ENCODE measurements at places on chromosomes 13 and 19.

DNA sequence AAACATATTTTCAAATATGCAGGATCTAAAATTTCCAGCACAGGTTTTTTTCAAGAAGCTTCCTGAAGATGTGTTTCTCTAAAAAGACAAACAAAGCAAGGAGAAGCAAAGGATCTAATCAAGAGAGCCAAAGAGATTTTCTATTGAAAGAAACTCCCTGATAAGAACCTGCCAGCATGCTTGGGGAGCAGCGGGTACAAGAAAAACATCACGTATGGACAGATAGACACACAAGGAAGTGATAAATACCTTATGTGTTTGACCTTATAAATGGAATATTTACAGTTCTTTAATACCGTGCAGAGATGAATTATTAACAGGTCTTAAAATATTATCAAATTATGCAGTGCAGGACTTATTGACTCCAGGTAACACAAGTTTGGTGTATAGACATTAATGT is 562.1 kb downstream of the DACH1 start:
- no peak for DNase-seq

DNA sequence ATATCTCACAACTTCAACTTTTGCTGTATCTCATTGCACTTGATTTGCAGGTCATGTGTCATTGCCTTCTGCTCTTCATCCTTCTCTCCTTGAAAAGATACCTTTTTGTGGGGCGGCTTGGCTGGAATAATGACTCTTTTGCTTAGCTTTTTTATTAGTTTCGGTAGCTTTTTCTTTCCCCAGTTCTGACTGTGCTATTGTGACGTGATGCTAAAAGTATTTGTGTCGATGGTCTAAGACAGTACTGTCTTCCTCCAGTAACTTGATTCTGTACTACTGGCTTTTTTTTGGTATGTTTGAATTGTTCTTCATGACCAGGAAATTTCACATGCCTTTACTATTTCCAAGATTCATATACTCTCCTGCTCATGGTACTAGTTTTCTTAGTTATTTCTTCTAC is 63.1 kb downstream of the SLITRK1 start:
- no peak for DNase-seq

- DNase-seq = no peak
Observed at GRCh38 chr19:30744741-30745475, 372.7 kb downstream of the ZNF536 start.

- DNase-seq = no peak
Observed at GRCh38 chr13:110431425-110432294, 124.6 kb downstream of the COL4A2 start.

DNA sequence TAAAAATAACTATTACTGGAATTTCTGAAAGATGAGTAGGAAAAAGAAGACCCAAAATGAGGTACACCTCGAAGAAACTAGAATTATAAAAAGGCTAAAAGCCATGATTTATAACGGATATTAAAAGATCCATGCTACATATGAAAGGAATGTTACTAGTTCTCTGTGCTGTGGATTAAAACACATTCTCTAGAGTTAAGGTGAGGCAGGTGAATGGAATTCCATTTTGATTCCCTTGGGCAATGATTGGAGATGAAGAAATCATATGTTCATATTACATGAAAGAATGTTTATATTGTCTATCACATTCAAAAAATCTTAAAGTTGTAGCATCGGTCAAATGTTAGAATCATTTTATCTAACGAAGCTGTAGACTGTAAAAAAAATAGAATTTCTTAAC is 783.7 kb downstream of the PCDH9 start:
- DNase-seq = no peak

GRCh38 chr13:20400774-20401173 is 124.9 kb downstream of the CRYL1 start:
- DNase-seq = no peak

GRCh38 chr13:25765266-25765665 is 286.6 kb downstream of the SHISA2 start:
- DNase-seq = no peak

- DNase-seq = no peak
Observed at GRCh38 chr19:51226067-51226466, 1.2 kb downstream of the CD33 start.

GRCh38 chr13:26133851-26134250 is 82.0 kb upstream of the SHISA2 start:
- no peak for DNase-seq

DNA sequence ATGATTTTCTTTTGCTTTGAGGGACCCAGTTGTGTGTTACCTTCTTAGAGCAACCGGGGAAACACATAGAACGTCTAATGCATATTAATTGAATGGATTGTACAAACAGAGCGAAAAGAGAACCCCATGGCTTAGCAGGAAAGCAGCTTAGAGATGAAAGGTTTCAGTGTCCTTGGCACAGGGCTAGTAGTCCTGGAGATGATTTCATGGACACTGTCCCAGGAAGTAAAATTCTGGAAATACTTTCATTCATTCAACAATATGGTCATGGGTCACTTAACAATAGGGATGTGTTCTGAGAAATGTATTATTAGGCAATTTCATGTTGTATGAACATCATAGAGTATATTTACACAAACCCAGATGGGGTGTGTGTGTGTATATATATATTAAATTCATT is 9.7 kb upstream of the FUT2 start:
- no peak for DNase-seq

DNA sequence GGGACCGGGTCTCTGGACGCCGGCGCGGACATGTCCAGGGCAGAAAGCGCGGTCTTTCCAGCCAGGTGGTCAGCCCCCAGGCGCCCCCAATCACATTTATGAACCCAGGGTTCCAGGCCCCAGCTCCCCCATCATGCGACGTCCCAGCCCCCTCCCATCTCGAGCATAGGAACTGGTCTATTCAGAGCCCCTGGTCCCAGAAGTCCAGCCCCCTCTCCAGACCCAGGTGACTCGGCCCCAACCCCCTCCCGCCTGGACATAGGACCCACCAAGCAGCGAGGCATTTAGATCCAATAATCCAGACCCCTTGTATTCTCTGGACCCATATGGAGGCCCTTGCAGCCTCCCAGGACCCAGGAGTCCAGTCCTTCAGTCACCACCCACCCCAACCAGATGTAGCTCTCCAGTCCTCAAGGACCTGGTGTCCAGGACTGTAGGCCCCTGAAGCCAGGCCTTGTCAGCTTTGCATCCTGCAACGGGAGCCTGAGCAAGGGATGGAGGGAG is 501 bp downstream of the APLP1 start:
- DNase-seq = no peak

DNA sequence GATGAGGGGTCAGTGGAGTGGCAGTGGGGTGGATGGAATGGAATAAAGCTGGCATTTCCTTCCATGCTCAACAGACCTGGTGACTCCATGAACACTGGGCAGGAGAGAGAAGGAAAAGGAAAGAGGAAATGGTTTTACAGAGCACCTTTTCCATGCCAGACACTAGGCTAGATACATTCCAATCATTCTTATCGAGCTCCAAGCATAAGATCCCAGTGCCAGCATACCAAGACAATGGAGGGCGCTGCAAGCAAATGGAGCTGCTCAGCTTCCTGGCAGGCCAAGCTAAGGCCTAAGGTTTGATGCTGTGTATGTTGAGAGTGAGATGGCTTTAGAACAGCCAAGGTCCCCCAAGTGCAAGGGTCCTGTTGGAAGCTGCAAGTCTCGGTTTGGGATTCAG is 113.2 kb downstream of the HSPH1 start:
- DNase-seq = no peak

GRCh38 chr13:46165485-46166223 is 16.3 kb downstream of the LCP1 start:
- no peak for DNase-seq

GRCh38 chr13:107379407-107380155 is 811.6 kb upstream of the ARGLU1 start:
- no peak for DNase-seq

- no peak for DNase-seq
Observed at GRCh38 chr19:6272913-6273600, 6.7 kb downstream of the MLLT1 start.

DNA sequence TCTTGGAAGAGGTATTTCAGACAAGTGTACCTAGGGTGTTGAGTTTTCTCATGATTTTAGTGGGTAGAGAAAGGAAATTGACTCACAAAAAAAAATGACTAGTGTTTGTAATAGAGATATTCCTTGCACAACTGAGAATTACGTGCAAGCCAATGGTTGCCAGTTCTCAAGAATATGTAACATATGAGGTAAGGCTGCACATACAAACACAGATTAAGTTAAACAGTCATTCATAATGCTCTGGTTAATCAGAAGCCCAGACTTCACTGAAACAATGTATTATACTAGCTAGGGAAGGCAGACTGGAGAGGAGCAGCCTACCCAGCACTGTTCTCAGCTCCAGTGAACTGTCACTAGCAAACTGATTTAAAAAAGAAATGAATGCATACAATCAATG is 418.3 kb downstream of the DIAPH3 start:
- no peak for DNase-seq

- DNase-seq = no peak
Observed at GRCh38 chr13:50993934-50994333, 84.3 kb downstream of the RNASEH2B start.

GRCh38 chr13:101291206-101291605 is 125.1 kb downstream of the NALCN start:
- no peak for DNase-seq

DNA sequence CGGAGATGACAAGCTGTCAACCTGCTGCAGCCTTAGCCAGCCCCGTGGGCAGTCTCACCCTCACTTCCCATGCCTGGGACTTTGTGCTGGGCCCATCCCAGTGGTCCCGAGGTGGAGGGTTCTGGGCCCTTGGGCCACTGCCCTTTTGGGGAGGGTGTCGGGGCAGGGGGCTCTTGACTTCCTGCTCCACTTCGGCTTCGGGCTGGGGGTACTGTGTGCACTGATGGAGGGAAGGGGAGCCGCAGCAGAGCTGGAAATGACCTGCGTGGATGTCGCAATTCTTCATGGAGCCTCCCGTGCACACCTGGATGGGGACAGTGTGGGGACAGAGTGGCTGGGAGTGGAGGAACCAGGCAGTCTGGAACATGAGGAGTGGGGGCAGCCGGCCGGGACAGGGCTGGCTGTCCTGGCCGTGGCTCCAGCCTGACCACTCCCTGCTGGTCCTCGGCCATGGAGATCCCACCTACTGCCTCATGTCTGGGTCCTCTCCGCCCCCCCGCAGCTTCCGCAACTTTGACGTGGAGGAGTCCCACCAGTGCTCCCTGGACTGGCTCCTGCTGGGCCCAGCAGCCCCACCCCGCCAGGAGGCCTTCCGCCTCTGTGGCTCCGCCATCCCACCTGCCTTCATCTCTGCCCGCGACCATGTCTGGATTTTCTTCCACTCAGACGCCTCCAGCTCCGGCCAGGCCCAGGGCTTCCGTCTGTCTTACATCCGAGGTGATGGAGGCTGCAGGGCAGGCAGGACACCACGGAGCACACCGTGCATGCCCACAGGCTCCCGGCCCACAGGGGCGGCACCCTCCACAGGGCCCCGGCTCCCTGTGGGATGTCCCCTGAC is 10.2 kb downstream of the LRP3 start:
- no peak for DNase-seq

GRCh38 chr13:39682310-39682709 is 26.8 kb downstream of the COG6 start:
- DNase-seq = no peak

DNA sequence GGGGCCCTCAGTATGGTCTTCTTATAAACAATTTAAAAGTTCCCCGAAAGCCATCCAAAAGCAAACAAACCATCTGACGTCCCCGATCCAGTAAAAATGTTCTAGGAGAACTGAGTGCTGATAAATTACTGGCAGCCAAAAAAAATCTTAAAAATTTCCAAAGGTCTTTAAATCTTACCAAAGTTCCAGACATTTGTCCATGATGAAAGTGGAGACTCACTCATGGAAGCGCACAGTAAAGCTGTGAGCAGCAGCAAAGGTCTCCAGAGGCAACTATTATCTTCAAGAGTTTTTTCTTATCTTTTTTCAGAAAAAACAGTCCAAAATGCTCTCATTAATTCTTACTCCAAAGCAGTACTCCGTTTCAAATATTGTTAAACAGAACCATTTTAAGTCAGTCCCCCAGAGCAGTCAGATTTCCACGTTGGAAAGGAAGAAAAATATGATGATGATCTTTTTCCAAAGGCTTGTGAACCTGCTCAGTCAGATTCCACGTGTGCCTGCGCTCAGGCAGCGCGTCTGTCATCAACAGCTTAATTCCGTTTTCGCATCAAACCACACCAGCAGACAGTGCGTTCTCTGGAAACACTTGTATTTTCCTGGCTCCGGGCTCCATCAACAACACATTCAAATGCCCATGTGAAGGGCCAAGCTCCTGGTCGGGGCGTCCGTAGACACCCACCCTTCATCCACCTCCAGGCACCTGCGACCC is 85.4 kb downstream of the COL4A1 start:
- no peak for DNase-seq

GRCh38 chr13:34620074-34620850 is 321.8 kb upstream of the NBEA start:
- DNase-seq = no peak

- DNase-seq = peak; percentile 69
Observed at GRCh38 chr19:45882652-45883585, 3.0 kb downstream of the IRF2BP1 start.

DNA sequence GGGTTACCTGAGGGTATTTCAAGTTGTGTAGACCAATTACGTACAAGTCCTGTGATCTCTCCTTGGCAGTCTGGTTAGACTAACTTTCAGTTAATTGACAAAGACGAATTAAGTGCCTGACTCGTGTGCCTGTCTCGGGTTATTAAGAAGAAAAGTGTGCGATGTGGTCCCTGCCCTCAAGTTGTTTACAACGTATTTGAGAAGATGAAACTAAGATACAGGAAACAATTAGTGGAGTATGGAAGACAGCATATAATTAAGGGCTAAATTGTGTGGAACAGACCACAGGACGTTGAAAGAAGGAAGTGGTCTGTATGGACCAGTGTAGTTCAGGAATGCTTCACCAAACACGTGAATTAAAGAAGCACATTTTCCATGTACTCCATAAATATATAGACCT is 49.2 kb downstream of the KLF5 start:
- DNase-seq = no peak

DNA sequence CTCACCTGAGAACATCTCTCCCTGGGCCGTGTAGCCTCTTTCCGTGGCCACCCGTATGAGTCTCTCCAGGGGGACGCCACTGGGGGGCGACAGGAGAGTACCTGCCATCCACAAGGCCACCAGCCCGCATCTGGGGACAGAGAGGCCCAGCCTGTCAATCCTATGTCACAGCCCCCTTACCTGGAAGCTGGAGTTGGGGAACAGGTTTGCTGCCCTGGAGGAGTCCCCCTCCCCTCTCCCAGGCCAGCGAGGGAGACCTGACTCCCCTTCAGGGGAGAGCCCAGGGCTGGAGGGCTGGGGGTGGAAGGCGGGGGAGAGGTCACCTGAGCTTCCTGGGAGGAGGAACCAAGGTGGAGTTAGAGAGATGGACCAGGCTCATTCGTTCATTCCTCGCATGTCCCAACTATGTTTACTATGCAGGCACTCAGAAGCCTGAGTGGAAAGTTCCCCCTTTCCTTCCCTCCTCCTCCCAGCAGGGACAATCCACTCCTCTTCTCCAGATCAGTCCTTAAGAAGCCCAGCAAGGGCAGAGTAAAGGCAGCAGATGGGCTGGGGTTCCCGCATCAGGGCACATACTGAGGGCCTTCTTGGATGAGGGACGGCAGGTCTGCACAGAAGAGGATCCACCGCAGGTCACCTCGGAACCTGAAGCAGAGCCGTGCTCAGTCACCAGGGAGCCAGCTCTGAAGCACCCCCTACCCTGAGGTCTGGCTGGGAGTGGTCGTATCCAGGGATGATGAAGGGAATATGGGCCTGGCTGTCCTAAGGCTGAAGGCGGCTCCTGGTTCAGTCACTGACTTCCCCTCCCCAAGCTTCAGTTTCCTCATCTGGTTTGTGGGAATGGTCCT is 5.5 kb downstream of the ACTMAP start:
- DNase-seq = no peak

Data from effector CD8-positive, alpha-beta T cell (primary cell).